ENCODE measurements at places on chromosomes 6 and 20.
A peak's percentile ranks its signal among the peaks of the same experiment; 100 is the strongest.

DNA sequence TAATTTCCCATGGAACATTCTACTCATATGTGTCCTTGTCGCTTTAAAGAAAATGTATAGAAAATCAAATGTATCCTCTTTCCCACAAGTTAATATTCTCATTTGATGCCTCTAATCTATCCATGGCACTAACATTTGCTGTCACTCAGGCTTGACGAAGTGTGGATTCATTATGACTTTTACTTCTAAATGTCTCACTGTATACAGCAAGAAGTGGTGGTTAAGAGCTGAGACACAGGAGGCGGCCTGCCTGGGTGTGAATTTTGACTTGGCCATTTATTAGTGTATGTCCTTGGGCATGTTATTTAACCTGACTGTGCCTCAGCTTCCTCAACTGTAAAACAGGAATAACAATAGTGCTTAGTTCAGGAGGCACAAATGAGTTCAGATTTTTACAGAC is 70.0 kb downstream of the TRMT6 start:
- DNase-seq = no peak

GRCh38 chr6:6218759-6219085 is 101.7 kb downstream of the F13A1 start:
- no peak for DNase-seq

DNA sequence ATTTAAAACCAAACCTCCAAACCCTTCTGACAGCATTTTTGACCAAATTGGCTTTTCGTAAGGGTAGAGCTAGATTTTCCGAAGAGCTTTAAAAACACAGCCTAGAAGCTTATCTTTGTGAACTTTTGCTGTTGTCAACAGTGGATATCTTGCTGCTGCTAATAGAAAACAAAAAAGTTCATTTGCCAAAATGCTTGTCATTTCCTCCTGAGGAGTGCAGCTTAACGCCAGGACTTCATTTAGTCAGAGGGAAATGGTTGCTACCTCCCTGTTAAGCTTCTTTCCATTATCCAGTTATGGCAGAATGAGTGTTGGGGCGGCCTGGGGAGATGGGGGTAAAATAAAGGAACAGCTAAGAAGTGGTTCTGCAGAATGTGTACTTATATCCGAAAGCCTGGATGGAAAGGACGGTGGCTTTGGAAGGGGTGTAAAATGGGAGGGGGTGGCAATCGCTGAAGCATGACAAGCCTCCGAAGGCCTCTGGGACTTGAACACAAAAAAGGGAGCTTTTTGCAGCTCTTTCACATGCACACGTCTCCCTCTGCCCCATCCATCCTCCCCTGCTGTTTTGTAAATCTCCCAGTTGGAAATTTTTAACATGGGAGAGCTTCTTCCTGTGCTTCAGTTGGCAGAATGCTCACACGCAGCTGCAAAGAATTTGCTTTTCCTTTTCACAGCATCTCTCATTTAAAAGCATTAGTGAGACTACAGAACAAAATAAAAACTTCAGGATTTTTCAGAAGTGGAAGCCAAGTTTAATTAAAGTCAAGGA is 22.5 kb downstream of the JARID2 start:
- DNase-seq = no peak

- DNase-seq = peak; percentile 74
Observed at GRCh38 chr6:151330130-151330696, 61.1 kb downstream of the ZBTB2 start.

DNA sequence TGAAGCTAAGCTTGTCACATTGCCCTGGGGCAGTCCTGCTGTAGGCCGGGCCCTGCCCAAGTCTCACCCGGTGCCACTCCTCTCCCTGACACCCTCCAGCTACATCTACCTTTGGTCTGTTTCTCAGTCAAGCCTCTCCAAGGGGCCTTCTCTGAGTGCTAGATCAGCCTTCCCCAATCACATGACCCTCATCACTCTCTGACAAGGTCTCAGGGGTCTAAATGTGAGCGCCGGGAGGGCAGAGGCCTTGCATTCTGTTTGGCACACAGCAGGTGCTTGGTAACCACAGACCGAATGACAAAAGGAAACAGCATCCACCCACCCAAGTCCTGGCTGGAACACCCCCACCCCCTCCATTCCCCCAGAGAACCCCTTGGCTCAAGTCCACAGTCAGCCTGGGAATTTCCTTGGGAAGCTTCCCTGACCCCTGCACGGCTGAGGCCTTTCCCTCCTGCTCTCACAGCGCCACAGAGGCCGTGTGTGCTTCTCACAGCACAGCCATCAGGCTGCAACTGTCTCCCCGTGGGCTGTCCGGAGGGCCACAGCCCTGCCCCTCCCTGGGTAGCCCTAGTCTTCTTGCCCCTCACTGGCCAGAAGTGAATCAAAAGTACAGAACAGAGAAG is 32.9 kb downstream of the PKIG start:
- peak; percentile 35 for DNase-seq

DNA sequence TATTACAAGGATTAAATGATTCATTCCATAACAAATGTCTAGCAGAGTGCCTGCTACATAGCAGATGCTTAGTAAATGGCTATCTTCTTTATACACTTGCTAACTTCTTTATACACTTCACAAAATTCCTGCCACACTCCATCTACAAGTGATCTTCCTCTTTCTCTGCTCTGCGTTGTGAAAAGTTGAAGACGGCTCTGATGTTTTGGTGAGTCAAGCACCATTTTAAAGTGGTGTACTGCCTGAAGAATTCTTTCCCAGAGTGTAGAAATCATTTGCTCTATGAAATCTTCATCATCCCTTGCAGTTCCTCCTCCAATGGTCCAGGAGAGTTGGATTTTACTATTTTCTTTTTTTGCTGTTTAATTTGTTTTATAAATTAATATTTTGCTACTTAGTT is 74.9 kb downstream of the TNFAIP3 start:
- DNase-seq = no peak

DNA sequence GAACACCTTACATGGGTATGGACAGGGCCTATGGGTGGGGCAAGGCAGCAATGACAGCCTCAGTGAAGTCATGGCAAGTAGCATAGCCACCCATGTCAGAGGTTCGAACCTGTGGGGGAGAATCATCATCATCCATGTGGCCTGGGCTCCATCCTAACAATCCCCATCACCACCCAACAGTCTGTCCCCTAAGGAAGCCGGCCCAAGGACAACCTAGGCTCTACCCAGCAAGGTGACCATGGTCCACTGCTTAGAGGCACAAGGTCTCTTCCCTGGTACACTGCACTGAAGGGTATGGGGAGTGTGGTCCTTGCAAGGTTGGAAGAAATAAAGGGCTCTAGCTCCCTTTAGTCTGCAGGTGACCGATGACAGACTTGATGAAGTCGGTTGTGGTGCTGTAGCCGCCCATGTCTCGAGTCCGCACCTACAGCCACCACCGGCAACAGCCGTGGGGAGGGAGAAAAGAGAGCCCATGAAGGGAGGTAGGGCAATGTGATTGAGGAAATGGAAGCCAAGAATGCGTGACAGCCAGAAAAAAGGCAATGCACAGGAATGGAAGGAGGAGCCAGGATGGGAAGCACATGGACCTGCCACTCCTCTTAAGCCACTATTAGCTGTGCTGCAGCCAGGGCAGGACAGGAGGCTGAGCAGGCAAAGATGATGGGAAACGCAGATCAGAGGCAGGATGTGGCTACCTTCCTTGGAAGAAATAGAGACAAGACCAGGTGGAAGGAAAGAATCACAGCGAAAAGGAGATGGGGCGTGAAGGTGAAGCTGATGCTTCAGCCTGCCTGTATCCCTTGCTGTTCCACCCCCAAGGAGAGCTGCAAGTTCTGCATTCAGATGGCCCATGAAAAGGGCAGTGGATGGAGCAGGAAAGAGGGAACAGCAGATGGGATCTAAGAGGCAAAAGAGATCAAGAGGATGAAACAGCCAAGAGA is 5.3 kb downstream of the IDH3B start:
- DNase-seq = no peak

GRCh38 chr6:165889636-165890403 is 226.8 kb upstream of the PDE10A start:
- peak; percentile 73 for DNase-seq

- no peak for DNase-seq
Observed at GRCh38 chr6:142284419-142284818, 17.4 kb upstream of the ADGRG6 start.

DNA sequence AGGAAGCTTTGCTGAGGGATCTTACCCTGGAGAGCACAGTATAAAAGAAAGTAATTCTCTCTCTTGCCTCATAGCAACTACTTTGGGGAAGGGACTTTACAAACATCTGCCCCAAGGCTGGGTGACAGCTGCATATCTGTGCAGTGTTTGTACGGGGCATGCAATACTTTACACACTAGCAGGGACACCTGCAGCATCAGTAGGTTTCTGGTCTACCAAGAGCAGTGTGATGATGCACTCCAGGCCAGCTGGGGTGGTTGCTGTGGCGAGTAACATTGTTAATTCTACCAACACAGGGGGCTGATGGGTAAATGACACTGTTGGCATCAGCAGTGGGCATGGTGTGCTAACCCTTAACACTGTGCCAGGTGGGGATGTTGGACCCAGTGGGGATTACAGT is 48.0 kb downstream of the ADTRP start:
- DNase-seq = no peak

- DNase-seq = peak; percentile 47
Observed at GRCh38 chr20:13028001-13028400, 19.2 kb downstream of the SPTLC3 start.

- DNase-seq = no peak
Observed at GRCh38 chr20:5171064-5171789, 44.4 kb downstream of the CDS2 start.

GRCh38 chr6:6368684-6369052 is 48.2 kb upstream of the F13A1 start:
- no peak for DNase-seq

GRCh38 chr6:121726596-121726995 is 291.1 kb downstream of the GJA1 start:
- DNase-seq = peak; percentile 4

GRCh38 chr6:53546281-53546680 is 1.4 kb upstream of the GCLC start:
- DNase-seq = no peak

DNA sequence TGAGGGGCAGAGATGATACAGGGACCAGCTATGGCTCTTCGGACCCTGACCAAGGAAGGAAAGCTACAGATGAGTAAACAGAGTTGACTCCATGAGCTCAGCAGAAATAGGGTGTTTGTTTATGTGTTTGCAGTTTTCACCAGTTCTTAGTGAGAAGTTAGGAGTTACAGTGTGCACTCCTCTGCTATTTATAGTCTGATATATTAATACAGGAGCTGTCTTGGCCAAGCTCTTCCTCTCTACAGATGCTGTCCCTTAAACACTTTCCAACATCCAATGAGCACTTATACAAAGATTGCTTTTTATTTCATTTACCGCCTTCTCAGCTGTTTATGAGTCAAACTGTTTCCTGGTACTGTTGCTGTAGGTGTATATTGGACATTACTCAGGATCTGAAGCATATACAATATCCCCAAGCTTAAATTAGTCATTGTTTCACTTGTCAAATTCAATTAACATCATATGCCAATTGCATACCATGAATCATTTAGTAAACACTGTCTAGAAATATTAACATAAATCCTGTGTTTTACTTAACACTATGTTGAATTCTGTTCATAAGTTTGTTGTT is 618.0 kb downstream of the PRKN start:
- no peak for DNase-seq

DNA sequence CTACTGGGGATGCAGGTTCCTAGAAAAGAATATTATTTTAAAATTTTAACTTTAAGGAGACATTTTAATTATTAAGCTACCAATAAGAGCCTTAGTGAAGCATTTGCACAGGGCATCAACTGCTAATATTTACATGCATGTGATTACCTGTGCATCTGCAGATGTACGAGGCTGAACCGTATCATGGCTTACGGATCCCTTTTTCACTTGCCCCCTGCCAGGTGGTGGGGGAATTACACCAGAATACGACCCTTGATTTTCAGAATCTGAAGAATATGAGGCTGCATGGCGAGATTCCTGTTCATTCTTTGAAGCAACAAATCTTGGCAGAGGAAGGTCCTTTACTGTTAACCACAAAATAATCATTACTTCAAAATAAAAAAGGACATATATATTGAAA is 42.7 kb downstream of the REPS1 start:
- no peak for DNase-seq

DNA sequence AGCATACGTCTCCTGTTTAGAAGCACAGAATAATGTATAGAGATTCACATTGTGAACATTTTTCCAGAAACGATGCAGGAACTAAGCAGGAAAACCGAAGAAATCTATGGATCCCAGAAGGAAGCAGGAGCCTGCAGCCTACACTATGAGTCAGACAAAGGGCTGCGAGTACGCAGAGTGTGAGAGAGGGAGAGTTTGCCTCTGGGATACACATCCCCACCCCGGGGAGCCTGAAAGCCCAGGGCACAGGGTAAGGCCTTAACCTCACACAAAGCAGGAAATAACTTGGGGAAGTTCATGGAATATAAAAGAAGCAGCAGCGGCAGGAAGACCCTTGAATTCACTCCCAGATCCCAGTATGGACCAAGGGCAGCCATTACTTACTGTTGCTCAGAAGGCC is 842.1 kb upstream of the MANEA start:
- DNase-seq = no peak

GRCh38 chr20:16517946-16518783 is 55.1 kb downstream of the KIF16B start:
- DNase-seq = peak; percentile 60

DNA sequence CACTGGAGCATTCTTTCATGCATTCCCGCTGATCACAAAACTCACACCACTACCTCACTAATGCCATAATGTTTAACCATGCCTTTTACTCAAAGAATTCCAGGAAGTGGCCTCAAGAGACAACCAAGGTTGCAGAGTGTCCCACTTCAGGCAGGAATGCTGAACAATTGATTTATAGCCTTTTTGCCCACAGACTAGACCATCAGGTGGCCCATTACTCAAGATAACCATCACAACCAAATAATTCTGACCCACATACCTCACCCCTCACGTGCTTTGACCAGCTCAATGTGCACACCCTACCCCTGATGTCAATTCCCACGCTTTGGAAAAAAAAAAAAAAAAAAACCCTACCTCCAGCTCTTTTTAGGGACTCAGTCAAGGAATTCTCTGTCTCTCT is 220.6 kb upstream of the UFL1 start:
- no peak for DNase-seq

- no peak for DNase-seq
Observed at GRCh38 chr6:95230071-95230740, 347.1 kb upstream of the MANEA start.

DNA sequence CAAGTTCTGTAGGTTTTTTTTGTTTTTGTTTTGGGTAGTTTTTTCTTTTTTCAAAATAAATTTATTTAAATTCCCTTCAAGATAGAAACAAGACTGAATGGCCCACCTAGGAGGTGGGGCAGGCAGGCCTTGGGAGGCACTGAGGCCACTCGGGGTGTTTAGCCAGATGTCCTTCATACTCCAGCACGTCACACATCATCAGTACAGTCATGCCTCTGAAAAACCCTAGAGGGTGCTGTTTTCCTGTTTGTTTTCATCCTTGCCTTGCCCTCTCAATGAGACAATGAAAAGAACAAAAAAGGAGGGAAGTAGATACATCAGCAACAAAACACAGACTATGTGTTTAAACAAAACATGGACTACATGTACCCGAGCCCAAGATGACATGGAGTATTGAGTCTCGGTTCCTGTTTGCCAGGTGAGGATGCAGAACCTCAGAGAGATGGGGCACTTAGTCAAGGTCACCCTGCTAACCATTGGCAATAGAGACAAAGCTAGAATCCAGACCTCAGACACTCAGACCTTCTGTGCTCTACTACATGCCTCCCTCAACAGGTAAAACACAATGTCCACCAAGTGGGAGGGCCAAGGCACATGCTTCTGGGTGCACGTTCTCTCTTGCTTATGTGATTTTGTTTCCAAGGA is 26.8 kb upstream of the CLIC5 start:
- peak; percentile 52 for DNase-seq

Data from fibroblast of pulmonary artery (primary cell).